Effector memory CD4-positive, alpha-beta T cell (primary cell): ENCODE measurements at places on chromosomes 4 and X.
A peak's percentile ranks its signal among the peaks of the same experiment; 100 is the strongest.

GRCh38 chr4:40548256-40548655 lies 81.4 kb downstream of the RBM47 start:
- H3K4me3 ChIP-seq, result no peak overlapping the region
- no peak for DNase-seq
- no peaks in the 10 kb centered on the region for H3K27me3 ChIP-seq

- no peaks in the 10 kb centered on the region for H3K27me3 ChIP-seq
- no peaks in the 10 kb centered on the region for H3K4me1 ChIP-seq
- no peak overlapping the region for H3K27ac ChIP-seq
- H3K36me3 ChIP-seq, result no peaks in the 10 kb centered on the region
- no peak for DNase-seq
Observed at GRCh38 chr4:154984148-154984547, 203.1 kb downstream of the RBM46 start.

DNA sequence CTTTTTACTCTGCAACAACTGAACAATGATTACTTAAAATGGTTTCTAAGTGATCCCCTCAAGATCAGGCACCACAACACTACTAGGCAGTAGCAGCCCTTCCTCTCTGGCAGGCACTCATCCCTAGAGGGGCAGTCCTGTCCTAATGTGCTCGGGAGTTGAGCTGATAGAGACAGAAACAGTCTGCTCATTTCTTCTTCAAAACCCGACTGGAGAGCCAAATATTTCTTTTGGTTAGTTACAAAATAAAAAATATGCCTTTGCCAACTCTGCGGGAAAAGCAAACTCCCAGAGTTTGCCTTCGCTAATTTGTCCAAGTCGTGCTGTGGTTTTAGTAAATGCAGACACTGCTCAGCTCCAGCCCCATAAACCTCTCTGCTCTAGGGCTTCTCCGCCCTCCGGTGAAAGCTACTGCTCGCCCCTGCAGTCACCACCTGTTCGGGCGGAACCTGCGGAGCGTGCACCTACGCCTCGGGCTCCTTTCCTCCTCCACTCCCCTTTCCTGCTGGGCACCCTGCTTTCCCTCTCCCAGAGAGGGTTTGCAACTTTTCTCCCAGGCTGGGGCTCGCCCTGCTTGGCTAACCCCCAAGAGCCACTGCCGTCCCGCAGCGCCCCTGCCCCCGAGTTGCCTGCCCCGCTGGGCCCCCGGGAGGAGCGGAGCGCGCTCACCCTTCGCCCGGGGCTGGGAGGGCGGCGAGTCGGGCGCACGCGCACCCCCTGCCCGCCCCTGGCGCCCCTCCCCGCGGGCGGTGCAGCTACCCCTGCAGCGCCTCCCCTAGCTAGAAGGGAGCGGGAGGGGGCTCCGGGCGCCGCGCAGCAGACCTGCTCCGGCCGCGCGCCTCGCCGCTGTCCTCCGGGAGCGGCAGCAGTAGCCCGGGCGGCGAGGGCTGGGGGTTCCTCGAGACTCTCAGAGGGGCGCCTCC lies at the start of gene NPNT:
NPNT (plus strand) TSS at position 812 of the 923 bp plus-strand sequence. CDS start 182 bp downstream, outside the sequence.
- H3K27me3 ChIP-seq, result peaks cover 8% of the 10 kb centered on the region
- DNase-seq, result no peak
- H3K36me3 ChIP-seq, result no peaks in the 10 kb centered on the region
- H3K4me1 ChIP-seq, result peaks cover 4% of the 10 kb centered on the region
- H3K27ac ChIP-seq, result no peak within 1 kb of the TSS
- H3K4me3 ChIP-seq, result no peak within 1 kb of the TSS

GRCh38 chr4:5051278-5052203 lies at the start of gene STK32B:
Gene STK32B, plus strand, starts transcription at chr4:5051480.
- H3K4me1 ChIP-seq, result peaks cover 6% of the 10 kb centered on the region
- peak within 1 kb of the TSS; percentile 13 for H3K4me3 ChIP-seq
- H3K27me3 ChIP-seq, result no peaks in the 10 kb centered on the region
- H3K36me3 ChIP-seq, result no peaks in the 10 kb centered on the region

DNA sequence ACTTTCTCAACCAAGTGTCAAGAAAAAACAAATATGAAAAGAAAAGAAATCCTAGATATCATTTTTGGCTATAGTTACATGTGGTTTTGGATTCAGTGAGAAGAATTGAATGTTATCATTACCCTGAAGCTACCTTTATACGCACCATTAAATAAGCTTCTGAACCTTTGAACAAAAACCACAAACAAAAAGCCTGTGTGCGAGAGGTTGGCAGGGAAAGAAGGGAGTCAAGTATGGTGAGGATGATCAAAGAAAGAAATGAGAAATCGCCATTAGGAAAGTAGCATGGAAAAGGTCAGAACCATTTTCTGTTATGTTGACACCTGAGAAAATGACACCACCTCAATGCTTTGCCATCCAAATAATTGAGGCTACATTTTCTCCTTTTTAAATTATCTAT lies 1.2 kb upstream of the SLC7A11 start:
- H3K36me3 ChIP-seq, result no peaks in the 10 kb centered on the region
- H3K4me1 ChIP-seq, result no peaks in the 10 kb centered on the region
- H3K4me3 ChIP-seq, result no peak overlapping the region

DNA sequence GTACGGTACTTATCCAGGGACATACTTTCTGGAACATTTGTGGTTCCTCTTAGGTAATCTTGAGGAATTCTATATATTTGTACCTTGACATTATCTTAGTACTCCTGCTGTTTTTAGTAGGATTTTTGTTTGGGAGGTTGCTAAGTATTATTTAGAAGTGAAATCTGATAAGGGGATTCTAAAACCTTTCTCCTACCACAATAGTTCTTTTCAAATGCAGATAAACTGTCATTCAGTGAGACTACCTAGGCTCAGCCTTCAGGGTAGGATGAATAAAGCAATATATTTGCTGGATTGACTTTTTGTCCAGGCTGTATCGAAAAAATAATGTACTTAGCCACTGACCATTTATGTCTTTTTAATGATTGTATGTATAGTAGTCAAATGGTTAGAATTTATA lies 25.4 kb downstream of the DIAPH2 start:
- H3K27ac ChIP-seq, result no peak overlapping the region
- H3K4me3 ChIP-seq, result no peak overlapping the region
- DNase-seq, result no peak
- H3K36me3 ChIP-seq, result no peaks in the 10 kb centered on the region
- H3K4me1 ChIP-seq, result no peaks in the 10 kb centered on the region

DNA sequence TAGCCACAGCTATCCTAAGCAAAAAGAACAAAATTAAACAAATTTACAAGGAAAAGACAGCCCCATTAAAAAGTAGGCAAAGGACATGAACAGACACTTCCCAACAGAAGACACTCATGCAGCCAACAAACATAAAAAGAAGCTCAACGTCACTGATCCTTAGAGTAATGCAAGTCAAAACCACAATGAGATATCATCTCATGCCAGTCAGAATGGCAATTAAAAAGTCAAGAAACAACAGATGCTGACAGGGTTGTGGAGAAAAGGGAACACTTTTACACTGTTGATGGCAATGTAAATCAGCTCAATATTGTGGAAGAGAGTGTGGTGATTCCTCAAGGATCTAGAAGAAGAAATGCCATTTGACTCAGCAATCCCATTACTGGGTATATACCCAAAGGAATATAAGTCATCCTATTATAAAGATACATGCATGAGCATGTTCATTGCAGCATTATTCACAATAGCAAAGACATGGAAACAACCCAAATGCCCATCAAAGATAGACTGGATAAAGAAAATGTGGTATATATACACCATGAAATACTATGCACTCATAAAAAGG lies 163.0 kb upstream of the TET2 start:
- no peaks in the 10 kb centered on the region for H3K4me1 ChIP-seq
- DNase-seq, result no peak

DNA sequence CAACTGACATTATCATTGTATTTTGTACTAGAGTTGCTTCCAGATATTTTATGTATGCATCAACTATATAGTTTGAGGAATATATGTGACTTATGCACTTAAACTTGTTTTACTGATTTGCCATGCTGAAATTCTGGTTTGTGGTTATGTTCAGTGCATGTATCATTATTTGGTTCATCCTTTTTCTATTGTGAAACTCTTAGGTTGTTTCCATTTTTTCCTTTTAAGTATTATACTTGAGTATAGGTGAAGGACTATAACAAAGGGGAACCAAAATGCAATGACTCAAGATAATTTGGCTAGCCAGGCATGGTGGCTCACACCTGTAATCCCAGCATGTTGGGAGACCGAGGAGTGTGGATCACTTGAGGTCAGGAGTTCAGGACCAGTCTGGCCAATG lies 21.1 kb upstream of the EPGN start:
- no peaks in the 10 kb centered on the region for H3K4me1 ChIP-seq
- H3K4me3 ChIP-seq, result no peak overlapping the region
- no peaks in the 10 kb centered on the region for H3K27me3 ChIP-seq
- H3K27ac ChIP-seq, result no peak overlapping the region

DNA sequence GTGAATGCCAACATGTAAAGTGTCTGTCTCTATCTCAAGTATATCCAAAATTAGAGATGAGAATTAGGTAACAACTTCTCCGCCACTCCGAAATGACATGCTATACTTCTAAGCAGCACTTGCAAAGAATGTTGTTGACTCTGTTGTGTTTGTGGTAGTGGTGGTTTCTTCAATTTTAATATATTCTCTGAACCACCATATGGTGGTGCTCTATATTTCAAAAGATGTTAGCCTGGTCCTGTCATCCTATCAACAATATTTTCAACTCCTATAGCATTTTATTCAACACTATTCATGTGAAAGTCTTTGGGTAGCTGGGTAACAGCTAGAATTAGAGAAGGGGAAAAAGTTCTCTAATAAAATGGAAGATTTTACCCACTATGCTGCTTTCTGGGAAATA lies 1622.8 kb upstream of the IGFBP7 start:
- H3K27me3 ChIP-seq, result no peaks in the 10 kb centered on the region
- no peaks in the 10 kb centered on the region for H3K4me1 ChIP-seq
- DNase-seq, result no peak
- no peaks in the 10 kb centered on the region for H3K36me3 ChIP-seq
- H3K27ac ChIP-seq, result no peak overlapping the region

- no peaks in the 10 kb centered on the region for H3K4me1 ChIP-seq
- H3K36me3 ChIP-seq, result no peaks in the 10 kb centered on the region
- peak; percentile 51 for DNase-seq
- H3K27me3 ChIP-seq, result no peaks in the 10 kb centered on the region
- H3K27ac ChIP-seq, result no peak overlapping the region
- no peak overlapping the region for H3K4me3 ChIP-seq
Observed at GRCh38 chr4:37603070-37603468, 83.1 kb downstream of the RELL1 start.

DNA sequence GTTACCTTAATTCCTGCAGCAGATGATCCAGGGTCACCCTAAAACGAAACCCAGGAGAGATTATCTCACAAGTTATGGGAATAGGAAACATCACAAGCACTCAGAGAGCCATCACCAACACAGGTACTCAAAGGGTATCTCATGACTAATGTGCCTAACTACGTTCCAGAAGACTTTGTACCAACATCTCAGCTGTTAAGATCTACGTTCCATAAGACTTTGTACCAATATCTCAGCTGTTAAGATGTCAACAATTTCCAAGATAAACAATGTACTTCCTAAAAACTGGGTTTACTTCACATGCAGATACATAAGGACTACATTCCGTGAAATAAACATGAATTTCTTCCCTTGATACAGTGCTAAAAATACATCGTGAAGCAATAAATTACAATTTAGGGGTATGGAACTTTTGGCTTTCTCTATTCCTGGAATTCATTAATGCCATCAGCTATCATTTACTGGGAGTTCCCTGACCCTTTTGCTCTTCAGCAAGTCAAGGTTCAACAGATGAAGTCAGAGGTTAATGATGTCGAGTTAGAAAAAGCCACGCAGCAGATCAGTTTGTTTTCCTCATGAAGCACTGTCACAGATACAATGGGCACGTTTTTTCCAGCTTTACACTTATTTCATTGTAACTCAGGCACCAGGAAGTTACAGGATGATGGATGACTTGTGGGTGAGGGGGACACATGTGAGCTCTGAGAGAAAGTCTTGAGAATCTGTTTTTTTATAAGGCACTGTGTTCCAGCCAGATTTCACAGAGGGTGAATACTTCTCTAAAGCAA lies 127.0 kb upstream of the ETNPPL start:
- H3K27me3 ChIP-seq, result peaks cover 3% of the 10 kb centered on the region
- no peak overlapping the region for H3K4me3 ChIP-seq
- H3K4me1 ChIP-seq, result no peaks in the 10 kb centered on the region

GRCh38 chrX:20633451-20633850 lies 366.7 kb upstream of the RPS6KA3 start:
- H3K4me3 ChIP-seq, result no peak overlapping the region
- no peaks in the 10 kb centered on the region for H3K27me3 ChIP-seq
- H3K36me3 ChIP-seq, result no peaks in the 10 kb centered on the region
- no peak for DNase-seq
- no peak overlapping the region for H3K27ac ChIP-seq

DNA sequence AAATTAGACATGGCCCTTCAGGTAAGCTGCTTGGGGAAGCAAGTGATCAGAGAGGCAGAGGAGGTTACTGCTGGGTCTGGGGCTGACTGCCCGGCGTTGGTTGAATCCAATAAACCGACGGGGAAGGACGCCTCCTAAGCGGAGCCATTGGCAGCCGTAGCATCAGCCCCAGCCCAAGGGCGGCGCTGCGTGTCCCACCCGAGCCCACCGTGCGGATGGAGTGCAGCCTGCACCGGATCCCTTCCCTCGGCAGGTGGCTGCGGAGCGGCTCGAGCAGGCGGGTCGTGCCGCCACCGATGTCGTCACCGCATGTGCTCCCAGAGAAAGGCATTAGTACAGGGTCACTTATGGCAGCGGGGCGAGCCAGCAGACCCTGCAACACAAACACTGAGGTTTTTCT lies 82.1 kb downstream of the ALPK1 start:
- no peak overlapping the region for H3K4me3 ChIP-seq
- no peaks in the 10 kb centered on the region for H3K36me3 ChIP-seq
- H3K27me3 ChIP-seq, result no peaks in the 10 kb centered on the region

DNA sequence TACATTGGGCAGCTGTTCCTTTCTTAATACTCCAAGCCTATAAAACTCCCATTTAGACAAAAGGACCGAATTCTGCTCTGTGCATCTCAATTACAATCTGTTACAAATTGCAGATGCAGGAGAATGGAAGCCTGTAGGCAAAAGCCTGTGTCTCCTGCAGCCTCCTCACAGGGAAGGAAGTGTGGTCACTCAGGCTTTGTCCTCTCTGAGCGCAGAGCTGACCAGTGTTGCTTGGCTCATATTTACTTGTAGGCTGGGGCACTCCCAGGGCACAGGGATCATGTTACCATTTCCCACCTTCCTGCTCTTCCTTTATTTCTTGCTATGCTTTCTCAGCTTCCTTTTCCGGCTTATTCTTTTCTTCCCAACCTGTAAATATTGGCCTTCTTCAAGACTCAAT lies 15.7 kb downstream of the SUPT20HL2 start:
- H3K4me3 ChIP-seq, result no peak overlapping the region
- H3K27me3 ChIP-seq, result no peaks in the 10 kb centered on the region
- H3K36me3 ChIP-seq, result no peaks in the 10 kb centered on the region
- DNase-seq, result no peak
- no peak overlapping the region for H3K27ac ChIP-seq
- no peaks in the 10 kb centered on the region for H3K4me1 ChIP-seq

- no peaks in the 10 kb centered on the region for H3K27me3 ChIP-seq
- H3K4me1 ChIP-seq, result no peaks in the 10 kb centered on the region
- H3K4me3 ChIP-seq, result no peak overlapping the region
- no peak overlapping the region for H3K27ac ChIP-seq
- H3K36me3 ChIP-seq, result no peaks in the 10 kb centered on the region
Observed at GRCh38 chrX:13805241-13805640, 11.7 kb downstream of the GPM6B start.

GRCh38 chr4:172202480-172203076 lies 389.4 kb downstream of the GALNTL6 start:
- no peak for DNase-seq
- no peak overlapping the region for H3K27ac ChIP-seq
- H3K4me3 ChIP-seq, result no peak overlapping the region
- H3K4me1 ChIP-seq, result no peaks in the 10 kb centered on the region

- H3K4me3 ChIP-seq, result no peak overlapping the region
- no peaks in the 10 kb centered on the region for H3K27me3 ChIP-seq
- H3K36me3 ChIP-seq, result peaks cover 5% of the 10 kb centered on the region
Observed at GRCh38 chr4:153519687-153520086, 53.5 kb downstream of the TMEM131L start.
